Transverse colon (tissue), 4 donors: ENCODE measurements at places on chromosomes 2 and 18. TPM values are rescaled to one million over a fixed set of nuclear protein-coding genes. Genes with fewer than 3 reads are reported as not detected.

Gene LAMA1
- not detected for total RNA-seq

Gene MATN3
- 0.27 TPM for total RNA-seq

Gene FZD7
- total RNA-seq, result 12.2 TPM

DNA sequence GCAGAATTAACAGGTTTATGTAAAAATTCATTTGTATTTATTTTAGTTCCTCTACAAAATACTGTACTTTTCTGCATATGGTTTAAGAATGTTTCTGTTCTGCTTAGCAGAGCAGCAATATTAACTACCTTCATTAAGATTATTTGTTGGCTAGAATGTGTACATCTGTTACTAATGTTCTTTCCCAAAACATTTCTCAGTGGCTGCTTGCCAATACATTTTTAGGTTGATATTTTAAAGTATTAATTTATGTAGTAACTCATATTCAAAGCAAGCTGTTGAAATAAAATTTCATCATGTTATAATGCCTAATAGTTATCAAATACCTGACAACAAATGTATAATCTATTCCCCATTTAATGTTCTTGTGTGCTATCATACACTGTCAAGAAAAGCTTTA is 40.3 kb downstream of the PRKD3 start:
- DNase-seq, result no peak
- H3K27me3 ChIP-seq, result no peaks in the 10 kb centered on the region
- no peak overlapping the region for H3K27ac ChIP-seq
- no peak overlapping the region for H3K4me3 ChIP-seq

DNA sequence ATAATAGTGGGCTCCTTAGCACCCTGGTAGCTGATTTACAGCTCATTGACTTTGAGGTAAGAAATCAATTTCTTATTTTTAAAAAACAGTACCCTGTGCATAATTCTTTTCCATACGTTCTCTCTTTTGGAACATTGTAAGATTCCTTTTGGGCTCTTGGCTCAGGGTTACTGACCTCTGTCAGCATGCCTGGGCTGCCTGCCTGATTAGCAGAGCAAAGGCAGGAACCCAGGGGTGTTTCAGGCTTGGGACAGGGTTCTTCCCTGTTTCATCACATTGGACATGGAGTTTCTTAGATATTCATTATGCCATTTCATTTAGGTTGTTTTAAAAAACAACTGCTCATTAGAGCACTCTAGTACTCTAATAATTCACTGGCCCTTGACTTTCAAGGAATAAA is 73.8 kb upstream of the ITM2C start:
- DNase-seq, result no peak
- no peaks in the 10 kb centered on the region for H3K27me3 ChIP-seq
- H3K4me3 ChIP-seq, result no peak overlapping the region
- H3K4me1 ChIP-seq, result peaks cover 33% of the 10 kb centered on the region

DNA sequence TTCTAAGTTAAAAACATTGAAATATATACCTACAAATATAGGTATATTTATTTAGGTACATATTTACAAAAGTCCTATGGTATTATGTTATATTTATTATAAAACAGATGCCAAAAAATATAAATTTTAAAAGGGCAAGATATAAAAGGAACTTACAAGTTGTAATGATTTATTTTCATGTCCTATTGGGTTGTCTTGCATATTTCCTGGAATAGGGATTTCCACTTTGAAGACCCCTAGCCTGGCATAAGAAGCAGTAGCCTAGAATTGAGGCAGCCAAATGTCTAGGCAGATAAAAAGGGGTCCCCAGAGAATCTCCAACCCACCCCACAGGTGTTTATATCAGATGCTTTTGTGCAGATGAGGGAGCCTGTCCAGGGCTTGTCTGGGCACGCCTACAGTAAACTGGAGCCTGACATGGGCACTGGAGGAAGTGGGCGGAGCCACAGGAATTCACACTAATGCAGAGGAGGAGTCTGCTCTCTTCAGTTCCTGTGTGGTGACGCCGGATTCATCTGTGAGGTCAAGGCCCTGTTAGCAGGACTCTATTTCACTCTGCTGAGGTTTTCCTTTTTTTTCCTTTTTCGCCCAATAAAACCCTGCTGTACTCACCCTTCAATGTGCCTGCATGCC is 1088.9 kb upstream of the PIK3C3 start:
- H3K4me3 ChIP-seq, result no peak overlapping the region
- H3K4me1 ChIP-seq, result no peaks in the 10 kb centered on the region
- no peaks in the 10 kb centered on the region for H3K27me3 ChIP-seq
- H3K27ac ChIP-seq, result no peak overlapping the region

DNA sequence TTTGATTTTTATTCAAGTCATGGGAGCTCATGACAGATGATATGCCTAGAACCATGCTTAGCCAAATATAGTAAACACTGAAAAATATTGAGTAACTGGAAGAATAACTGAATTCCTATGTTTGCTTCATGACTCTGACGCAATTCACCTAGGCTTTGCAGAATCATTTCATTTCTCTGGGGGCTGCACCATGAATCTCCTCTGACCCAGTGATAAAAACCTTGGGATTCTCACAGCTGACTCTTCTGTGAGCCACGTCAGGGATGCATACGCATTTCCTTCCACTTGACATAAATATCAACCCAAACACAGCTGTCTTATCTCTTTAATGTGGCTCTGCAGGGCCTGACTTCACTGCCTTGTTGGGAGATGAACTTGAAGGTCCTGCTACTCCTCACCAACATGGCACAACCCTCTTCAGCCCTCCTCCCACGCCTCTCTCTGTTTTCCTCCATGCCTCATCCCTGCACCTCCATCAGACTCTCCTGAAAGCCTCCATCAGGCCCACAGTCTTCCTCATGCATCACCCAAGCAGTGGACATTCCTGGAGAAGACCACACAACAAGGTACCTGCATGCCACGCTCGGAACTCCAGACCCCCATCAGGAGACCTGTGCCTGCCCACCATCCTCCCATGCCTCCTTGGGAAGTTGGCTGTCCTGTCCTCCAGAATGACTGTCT is 29.8 kb downstream of the COL6A3 start:
- peak overlapping the region; percentile 54 for H3K27ac ChIP-seq
- H3K36me3 ChIP-seq, result no peaks in the 10 kb centered on the region
- no peaks in the 10 kb centered on the region for H3K27me3 ChIP-seq
